ENCODE measurements at places on chromosomes 12 and 14.
A peak's percentile ranks its signal among the peaks of the same experiment; 100 is the strongest.

GRCh38 chr14:79587875-79588274 lies 623.4 kb downstream of the DIO2 start:
- DNase-seq: no peak

DNA sequence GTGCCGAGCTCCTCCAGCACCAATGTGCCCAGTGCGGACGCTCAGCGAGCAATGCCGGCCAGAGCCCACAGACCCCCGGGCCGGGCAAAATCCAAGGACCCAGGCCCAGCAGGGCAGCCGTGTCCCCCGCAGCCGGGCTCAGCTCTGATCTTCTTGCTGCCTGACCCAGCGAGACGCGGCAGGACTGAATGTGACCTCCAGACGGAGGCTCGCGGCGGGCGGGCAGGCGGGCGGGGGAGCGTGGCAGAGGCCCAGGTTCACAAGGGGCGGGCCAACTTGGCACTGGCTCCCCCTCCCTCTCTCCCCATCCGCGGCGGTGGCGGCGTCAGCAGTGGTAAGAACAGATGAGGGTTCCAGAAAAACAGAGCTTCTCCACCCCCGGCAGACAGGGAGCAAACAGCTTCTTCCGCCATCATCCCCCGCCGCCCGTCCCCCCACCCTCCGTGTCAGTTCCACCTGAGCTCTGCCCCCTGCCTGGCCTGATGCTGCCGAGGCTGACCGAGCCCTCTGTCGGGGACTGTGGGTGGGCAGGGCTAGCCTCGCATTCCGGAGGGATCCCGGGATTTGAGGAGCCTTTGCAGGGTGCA lies 94.3 kb downstream of the RFLNA start:
- peak; percentile 73 for DNase-seq

- no peak for DNase-seq
Observed at GRCh38 chr12:94725375-94726168, 75.2 kb upstream of the TMCC3 start.

- DNase-seq: no peak
Observed at GRCh38 chr14:63432888-63433552, 110.2 kb downstream of the PPP2R5E start.

GRCh38 chr12:90905691-90906370 lies 49.1 kb downstream of the CCER1 start:
- no peak for DNase-seq

GRCh38 chr14:73754911-73755360 lies 40.8 kb upstream of the PNMA1 start:
- no peak for DNase-seq

- DNase-seq: no peak
Observed at GRCh38 chr12:96143392-96143791, 50.8 kb upstream of the ELK3 start.

DNA sequence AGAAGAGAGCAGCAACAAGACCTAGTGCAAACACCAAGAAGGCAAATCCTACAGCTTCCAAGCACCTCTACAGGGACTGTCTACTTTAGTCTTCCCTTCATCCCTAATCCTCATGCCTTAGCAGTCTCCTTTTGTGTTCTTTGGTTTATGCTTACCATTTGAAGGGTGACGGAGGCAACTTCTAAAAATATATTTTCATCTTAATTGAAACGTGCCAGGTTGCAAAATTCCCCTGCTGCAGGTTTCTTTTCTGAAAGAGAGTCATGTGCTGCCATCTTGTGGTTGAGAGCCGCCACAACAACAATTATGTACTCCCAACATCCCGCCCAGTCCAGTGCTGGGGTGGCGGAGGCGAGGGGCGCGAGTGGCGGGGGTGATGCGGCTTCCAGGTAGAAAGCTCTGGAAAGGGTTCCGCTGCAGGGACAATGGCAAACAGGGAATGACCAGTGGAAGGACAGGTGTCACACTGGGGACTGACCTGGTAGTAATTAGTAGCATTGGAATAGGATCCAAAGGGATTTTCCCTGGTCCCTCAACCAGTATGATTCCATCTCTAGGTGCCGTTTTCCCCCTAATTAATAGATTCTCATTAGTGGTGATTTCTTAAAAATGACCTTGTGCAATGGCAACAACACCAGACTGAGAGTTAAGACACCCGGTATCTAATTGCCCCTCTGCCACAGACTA lies 80.3 kb upstream of the GNG2 start:
- DNase-seq: peak; percentile 74

GRCh38 chr12:104651811-104652210 lies 195.1 kb downstream of the CHST11 start:
- DNase-seq: no peak

- DNase-seq: no peak
Observed at GRCh38 chr12:129096184-129096583, 242.9 kb downstream of the GLT1D1 start.

- DNase-seq: no peak
Observed at GRCh38 chr14:61255968-61256367, 25.2 kb downstream of the TMEM30B start.

- DNase-seq: no peak
Observed at GRCh38 chr12:67042697-67043131, 226.4 kb upstream of the CAND1 start.

DNA sequence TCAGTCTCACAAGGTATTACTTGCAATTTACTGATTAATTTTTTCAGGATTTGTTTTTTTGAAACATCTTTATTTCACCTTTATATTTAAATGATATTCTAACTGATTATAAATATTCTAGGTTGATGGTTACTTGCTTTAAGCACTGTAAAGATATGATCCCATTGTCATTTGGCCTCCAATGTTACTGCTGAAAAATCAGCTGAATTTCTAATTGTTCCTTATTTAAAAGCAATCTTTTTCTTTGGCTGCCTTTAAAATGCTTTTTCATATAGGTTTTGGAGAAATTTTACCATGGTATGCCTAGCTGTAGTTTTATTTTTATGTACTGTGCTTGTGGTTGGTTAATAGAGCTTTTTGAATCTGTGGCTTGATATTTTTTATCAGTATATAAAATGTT lies 275.6 kb upstream of the PPFIA2 start:
- DNase-seq: no peak

DNA sequence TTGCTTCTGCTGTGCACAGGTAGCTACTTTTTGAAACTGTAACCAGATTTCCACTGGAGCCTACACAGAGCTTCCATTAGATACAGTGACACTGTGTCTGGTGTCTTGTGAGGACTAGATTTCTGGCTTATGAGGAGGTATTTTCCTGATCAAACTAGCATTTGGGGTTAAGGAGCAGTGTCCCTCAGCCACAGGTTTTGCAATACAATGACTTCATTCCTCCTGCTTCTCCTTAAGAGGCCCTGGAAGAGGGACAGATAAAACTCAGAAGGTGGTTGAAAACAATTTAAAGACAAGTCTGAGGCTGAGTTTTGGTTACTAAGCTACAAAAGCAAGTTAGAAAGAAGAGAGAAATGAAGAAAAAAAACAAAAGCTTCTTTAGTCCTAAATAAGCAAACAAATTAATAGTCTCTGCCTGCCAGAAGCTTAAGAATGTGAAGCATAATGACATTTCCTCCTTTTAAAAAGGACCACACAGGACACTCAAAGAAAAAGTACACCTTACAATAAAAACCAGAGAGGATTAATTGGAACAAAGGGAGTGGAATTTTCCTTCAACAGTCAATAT lies 53.0 kb downstream of the PKP2 start:
- no peak for DNase-seq

DNA sequence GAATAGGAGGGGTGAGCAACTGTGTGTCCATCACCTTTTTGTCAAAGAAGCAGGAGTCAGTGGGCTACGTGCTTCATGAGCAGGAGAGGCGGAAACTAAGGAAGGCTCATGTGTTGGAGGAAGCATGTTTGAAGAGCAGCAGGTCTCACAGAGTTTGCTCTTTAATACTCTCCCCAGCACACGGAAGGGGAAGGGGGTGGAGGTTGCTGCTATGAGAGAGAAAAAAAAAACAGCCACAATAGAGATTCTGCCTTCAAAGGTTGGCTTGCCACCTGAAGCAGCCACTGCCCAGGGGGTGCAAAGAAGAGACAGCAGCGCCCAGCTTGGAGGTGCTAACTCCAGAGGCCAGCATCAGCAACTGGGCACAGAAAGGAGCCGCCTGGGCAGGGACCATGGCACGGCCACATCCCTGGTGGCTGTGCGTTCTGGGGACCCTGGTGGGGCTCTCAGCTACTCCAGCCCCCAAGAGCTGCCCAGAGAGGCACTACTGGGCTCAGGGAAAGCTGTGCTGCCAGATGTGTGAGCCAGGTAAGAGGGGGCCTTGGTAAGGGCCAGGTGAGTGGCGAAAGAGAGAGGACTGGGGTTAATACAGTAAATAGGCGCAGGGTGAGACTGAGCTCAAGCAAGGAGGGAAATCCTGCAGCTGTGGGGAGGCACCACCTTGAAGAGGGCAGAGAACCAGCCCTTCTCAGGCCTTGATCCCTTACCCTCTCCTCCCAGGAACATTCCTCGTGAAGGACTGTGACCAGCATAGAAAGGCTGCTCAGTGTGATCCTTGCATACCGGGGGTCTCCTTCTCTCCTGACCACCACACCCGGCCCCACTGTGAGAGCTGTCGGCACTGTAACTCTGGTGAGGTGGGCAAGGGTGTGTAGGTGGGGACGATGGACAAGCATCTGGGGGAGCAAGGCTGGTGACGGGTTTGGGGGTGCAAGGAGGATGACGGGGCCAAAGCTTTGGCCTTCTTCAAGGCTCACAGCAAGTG lies at the start of gene CD27:
TSS of gene CD27 (plus strand) at position 252 of the 985 bp plus-strand sequence. CDS start at position 393, 141 bp downstream.
- DNase-seq: no peak

DNA sequence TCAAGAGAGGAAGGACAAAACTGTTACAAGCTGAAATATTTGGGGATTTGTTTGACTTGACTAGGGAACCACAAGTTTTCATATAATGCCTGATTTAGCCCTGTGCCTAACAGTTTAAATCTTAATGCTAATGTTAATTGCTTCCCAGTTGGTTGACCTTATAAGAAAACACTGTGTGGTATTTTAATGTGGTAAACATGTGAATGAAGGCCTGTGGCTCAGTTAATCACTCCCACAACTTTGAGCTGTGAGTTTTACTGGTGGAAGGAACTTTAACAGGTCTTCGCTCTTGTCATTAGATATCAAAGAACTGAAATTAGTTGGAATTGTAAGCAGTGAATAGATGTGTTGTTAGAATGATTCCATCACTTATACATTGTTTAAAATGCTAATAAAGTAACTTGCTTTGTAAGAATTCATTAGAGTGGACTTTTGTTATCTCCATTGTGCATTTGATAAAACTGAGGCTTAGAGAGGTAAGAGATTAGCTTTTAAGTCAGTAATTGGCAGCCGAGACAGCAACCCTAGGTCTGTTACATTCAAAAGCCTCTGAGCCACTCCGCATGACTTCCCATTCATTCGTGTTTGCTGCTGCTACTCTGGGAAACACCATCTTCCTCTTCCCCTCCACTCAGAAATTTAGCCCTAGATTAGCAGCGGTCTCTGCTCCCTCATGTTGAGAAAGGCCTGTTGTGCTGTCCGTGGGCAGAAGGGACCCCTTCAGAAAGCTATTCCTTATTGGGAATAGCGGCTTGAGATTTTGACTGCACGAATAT lies 1.0 kb upstream of the TBK1 start:
- peak; percentile 7 for DNase-seq

DNA sequence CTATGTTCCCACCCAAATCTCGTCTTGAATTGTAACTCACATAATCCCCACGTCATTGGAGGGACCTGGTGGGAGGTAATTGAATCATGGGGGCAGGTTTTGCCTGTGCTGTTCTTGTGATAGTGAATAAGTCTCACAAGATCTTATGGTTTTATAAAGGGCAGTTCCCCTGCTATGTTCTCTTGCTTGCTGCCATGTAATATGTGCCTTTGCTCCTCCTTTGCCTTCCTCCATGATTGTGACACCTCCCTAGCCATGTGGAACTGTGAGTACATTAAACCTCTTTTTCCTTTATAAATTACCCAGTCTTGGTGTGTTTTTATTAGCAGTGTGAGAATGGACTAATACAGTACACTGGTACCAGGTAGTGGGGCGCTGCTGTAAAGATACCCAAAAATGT lies 177.6 kb upstream of the SYT10 start:
- DNase-seq: no peak

- DNase-seq: no peak
Observed at GRCh38 chr12:107522692-107523477, 162.7 kb upstream of the PWP1 start.

- no peak for DNase-seq
Observed at GRCh38 chr14:84029246-84029645, 1500.7 kb upstream of the FLRT2 start.
